ENCODE measurements at places on chromosomes 2 and 18.

- peak; percentile 36 for DNase-seq
Observed at GRCh38 chr2:27977731-27978312, 87.3 kb downstream of the BABAM2 start.

- DNase-seq, result no peak
Observed at GRCh38 chr2:237674731-237675276, 47.4 kb downstream of the LRRFIP1 start.

DNA sequence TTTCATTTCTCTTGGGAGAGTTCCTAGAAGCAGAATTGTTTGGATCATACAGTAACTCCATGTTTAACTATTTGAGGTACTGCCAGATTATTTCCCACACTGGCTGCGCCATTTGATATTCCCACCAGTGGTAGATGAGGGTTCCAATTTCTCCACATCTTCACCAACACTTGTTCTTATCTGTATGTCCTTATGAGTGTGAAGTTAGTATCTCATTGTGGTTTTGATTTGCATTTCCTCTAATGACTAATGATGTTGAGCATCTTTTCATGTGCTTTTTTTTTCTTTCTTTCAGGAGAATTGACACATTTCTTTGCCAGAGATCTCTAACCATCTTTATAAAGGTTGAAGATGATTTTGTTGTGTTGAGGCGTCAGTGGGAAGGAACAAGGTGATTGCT lies 4.1 kb upstream of the MGAT5 start:
- no peak for DNase-seq

- no peak for DNase-seq
Observed at GRCh38 chr2:224190234-224190935, 151.3 kb upstream of the SERPINE2 start.

- DNase-seq, result peak; percentile 93
Observed at GRCh38 chr2:207394812-207395534, 134.8 kb upstream of the CREB1 start.

- DNase-seq, result no peak
Observed at GRCh38 chr2:97953853-97954252, 41.9 kb downstream of the TMEM131 start.

GRCh38 chr2:23453836-23454460 lies 69.0 kb downstream of the KLHL29 start:
- no peak for DNase-seq
